8988T (cell line): ENCODE measurements at places on chromosomes 7 and 10.

GRCh38 chr7:22865602-22865960 lies 42.9 kb upstream of the TOMM7 start:
- no peak for DNase-seq

DNA sequence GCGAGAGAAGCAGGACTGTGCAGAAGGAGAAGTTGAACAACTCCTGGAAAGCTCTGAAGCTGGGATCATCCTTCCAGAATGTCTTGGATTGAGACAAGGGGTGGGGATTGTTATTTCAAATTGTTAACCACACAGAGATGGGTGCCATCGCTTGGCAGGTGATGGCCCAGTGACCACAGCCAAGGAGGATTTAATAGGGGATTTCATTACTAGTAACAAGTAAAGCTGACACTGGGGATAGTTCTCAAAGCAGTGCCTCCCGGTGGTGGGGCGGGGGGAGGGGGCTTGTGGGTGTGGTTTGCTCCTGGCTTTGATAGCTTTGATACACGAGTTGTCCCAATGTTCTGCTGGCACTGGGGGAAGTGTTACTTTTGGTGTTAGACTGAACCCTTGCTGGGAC lies 59.2 kb downstream of the ZNF503 start:
- no peak for DNase-seq

GRCh38 chr7:16563281-16564022 lies 36.8 kb downstream of the LRRC72 start:
- no peak for DNase-seq

GRCh38 chr7:158067219-158067930 lies 520.2 kb downstream of the PTPRN2 start:
- DNase-seq = no peak

- DNase-seq = no peak
Observed at GRCh38 chr10:6458814-6459213, 121.3 kb downstream of the PRKCQ start.

DNA sequence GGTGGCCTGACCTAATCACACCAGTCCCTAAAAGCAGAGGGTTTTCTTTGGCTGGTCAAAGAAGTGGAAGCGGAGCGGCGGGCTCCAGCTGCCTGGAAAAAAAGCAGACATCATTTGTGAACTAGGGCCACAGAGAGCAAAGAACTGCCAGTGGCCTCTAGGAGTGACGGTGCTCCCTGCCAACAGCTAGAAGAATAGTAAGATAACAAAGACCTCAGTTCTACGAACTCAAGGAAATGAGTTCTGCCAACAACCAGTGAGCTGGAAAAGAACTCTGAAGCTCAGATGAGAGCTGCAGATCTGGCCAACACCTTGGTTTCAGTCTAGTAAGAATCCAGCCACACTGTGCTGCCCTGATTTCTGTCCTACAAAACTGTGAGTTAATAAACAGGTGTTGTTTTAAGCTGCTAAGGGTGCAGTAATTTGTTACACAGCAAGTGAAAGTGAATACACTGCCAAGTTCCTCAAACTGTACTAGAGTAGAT lies 178.0 kb downstream of the SRPK2 start:
- DNase-seq = no peak

DNA sequence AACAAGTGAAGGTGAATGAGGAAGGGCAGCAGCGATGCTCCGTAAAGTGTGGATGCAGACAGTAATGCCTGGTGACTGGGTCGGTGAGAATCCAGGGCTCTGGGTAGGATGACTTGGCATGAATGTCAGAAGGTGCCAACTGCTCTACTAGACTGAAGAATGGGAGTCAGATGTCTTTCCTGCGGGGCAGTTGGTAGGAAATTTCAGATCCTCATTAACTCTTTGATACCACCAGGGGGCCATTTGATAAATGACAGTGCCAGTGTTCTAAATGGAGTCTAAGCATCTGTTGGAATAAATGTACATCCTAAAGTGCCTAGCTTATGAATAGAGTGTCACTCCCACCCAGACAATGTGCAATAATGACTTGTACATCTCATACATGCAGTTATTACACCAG lies 462.0 kb downstream of the GRM8 start:
- DNase-seq = no peak

GRCh38 chr10:28633750-28634149 lies 43.6 kb upstream of the BAMBI start:
- DNase-seq = no peak

DNA sequence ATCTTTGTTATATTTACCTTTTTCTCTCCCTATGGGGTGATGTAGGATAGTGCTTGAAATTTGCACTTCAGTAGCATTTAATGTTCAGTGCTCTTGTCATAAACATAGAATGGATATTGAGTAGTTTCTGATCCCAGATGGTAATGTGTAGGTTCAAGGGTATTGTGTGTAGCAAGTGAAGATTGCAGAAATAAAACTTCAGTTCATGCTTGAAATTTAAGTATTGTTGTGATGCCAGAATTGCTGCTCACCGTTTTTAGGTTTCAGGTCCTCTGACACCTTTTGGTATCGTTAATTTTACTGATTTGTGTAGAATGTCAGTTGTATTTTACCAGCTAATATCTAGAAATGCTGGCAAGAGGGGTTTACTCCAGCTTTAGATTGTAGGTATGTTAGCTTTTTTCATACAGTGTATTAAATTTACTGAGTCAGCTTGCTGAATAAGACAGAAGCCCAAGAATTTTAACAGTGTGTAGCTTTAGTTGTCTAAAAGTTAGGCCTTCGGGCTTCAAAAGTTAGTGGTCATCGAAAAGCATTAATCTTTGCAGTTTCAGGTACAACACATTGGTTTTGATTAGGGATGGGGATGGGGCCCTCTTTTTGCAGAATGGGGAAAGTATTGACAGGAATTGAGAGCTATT lies 1.9 kb downstream of the PTEN start:
- DNase-seq = no peak

- no peak for DNase-seq
Observed at GRCh38 chr10:3137958-3138726, 34.4 kb downstream of the PITRM1 start.

- no peak for DNase-seq
Observed at GRCh38 chr7:39672176-39672575, 48.8 kb downstream of the RALA start.
